ENCODE measurements at places on chromosomes 2 and 18. TPM values are rescaled to one million over a fixed set of nuclear protein-coding genes. Genes with fewer than 3 reads are reported as not detected.

- DNase-seq: no peak
Observed at GRCh38 chr2:173264603-173265366, 89.9 kb upstream of the CDCA7 start.

DNA sequence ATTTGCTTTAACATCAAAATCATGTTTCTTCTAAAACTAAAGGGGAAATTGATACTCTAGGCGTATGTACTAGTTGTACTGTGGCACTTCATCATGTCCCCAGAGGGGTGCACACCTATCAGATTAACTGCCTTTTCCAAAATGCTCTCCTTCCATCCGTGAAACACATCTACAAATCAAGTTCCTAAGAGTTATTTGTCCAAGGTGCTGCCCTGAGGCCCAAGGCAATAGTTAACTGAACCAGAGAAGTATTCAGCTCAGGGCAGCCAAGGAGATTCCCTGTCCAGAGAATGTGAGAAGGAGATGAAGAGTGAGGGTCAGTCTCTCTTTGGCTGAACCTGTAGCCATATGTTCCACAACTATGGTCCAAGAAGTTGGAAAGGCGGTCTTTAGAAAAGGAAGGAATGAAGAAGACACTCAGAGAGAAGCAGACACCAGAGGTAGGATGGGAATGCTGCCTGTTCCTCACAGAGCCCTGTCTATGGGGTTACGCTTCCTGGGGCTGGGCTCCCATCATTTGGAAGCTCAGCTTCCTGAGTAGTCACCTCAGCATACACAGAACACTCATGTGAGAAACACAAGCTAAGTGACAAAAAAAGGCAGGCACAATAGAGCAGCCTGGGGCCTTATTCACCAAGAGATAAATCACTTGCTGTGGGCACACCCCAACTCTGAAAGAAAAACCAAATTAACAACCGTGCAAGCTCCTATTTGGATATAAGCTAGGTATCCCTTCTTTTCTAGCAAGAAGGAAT is 55.6 kb downstream of the ANKRD44 start:
- no peak for DNase-seq

Gene NEB
- polyA plus RNA-seq: 0.43 TPM

GRCh38 chr2:164898475-164898874 is 56.9 kb downstream of the SLC38A11 start:
- DNase-seq: no peak

- DNase-seq: no peak
Observed at GRCh38 chr2:136319651-136320050, 201.7 kb upstream of the CXCR4 start.

DNA sequence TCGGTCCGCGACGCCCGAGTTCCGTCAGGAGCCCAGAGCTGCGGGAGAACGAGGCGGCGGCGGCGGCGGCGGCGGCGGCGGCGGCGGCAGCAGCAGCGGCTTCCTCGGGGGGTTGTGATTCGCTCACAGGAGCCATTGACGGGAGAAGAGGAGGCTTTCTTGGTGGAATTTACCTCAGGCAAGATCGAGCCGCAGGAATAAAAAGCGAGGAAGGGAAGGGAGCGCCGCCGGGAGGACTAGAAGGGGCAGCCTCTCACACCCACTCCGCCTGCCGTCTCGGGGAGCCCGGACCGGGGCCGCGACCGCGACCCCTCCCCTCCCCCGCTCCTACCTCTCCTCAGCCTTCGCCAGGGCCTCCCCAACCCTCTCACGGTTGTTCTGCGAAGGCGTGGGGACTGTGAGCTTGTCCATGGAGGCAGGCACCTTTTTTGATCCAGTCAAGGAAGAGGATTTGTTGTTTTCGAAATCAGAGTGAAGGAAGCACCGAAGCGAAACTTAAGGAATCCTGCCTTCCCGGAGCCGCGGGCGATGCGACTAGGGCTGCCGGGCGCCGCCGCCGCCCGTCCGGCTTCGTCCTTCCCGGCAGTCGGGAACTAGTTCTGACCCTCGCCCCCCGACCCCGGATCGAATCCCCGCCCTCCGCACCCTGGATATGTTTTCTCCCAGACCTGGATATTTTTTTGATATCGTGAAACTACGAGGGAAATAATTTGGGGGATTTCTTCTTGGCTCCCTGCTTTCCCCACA is 506 bp downstream of the BMPR2 start:
- peak; percentile 51 for DNase-seq

Gene PSMD14
- polyA plus RNA-seq: 32.6 TPM

- no peak for DNase-seq
Observed at GRCh38 chr2:136010126-136010525, 24.7 kb upstream of the DARS1 start.

DNA sequence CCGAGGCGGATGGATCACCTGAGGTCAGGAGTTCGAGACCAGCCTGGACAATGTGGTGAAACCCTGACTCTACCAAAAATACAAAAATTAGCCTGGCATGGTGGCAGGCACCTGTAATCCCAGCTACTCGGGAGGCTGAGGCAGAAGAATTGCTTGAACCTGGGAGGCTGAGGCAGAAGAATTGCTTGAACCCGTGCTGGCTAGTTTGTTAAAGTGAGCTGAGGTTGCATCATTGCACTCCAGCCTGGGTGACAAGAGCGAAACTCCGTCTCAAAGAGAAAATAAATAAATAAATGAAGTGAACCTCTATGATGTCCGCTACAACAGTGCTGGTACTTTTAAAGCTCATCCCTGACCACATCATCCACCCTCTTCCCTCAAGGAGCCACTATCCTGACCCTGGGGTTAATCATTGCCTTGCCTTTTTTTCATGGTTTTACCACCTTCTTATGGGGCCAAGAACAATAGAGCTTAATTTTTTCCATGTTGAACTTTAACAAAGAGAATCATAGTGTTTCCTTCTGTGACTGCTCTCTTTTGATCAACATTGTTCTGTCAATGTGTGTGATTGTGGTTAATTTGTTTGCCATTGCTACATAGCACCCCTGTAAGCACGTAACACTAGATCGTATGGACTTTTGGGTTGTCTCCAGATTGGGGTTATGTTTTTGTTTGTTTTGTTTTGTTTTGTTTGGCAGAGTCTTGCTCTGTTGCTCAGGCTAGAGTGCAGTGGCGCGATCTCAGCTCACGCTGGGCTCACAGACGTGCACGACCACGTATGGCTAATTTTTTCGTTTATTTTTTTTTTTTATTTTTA is 17.1 kb upstream of the ATRAID start:
- DNase-seq: no peak

- no peak for DNase-seq
Observed at GRCh38 chr2:5695654-5696403, 3.6 kb downstream of the SOX11 start.

DNA sequence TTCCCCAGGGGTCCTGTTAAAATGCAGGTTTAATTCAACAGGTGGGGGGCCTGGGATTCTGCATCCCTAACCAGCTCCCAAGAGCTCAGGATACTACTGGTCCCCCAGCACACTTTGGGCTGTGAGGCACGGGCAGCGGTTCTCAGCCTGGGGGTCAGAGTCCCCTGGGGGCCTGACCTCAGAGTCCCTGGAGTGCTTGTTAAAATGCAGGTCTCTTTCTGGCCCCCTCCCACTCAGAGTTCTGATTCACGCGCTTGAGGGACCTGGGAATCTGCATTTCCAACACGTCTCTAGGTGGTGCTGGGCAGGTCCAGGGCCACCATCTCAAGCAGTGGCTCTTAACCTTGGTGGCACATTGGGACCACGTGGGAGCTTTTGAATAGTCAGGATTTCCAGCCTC is 2.8 kb upstream of the OTOS start:
- no peak for DNase-seq

GRCh38 chr2:173828189-173829142 is 136.7 kb downstream of the SP3 start:
- no peak for DNase-seq

DNA sequence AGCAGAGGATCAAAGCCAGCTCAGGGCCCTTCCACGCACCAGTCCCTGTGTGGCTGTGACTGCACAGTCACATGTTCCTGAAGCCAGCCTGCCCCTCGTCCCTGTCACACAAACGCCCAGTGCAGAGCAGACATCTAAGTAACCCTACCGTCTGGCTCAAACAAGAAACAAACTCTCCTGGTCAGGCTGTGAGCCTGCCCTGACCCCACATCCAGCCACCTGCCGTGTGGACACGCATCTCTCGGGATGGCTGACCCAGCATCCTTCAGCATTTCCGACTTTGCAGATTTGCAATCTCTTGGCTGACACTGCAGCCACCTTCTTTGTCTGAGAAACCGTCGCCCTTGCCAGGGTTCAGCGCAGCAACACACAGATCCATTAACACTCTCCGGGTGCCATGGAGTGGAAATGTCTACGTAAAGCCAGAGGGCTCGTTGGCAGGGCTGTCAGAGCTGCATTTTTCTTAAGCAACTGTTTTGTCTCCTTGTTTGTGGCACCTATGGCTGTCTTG is 82.3 kb upstream of the ASAP2 start:
- DNase-seq: no peak

GRCh38 chr2:186594001-186594722 is 4.3 kb downstream of the ITGAV start:
- DNase-seq: no peak
